CD4-positive, alpha-beta T cell treated with Interleukin-6 for 4 hours (primary cell): ENCODE measurements at places on chromosomes 3 and 15.

DNA sequence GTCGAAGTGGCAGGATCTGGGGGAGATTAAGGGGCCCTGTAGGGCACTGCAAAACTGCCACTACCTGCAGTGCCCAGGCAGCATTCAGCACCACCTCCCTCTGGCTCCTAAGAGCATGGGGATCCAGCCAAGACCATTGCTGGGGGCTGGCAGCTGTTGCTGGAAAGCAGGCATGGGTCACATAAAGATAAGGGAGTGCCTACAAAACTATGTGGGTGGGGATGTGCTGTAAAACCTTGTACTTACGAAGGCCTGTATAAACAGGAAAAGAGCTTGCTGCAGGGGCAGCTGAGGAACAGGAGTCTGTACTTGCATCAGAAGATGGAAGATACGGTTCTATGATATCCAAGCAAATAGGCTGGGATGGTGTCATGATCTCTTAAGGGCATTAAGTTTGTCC lies 27.1 kb downstream of the IL20RB start:
- no peak for DNase-seq

GRCh38 chr3:140715035-140715434 lies 37.2 kb downstream of the TRIM42 start:
- no peak for DNase-seq

DNA sequence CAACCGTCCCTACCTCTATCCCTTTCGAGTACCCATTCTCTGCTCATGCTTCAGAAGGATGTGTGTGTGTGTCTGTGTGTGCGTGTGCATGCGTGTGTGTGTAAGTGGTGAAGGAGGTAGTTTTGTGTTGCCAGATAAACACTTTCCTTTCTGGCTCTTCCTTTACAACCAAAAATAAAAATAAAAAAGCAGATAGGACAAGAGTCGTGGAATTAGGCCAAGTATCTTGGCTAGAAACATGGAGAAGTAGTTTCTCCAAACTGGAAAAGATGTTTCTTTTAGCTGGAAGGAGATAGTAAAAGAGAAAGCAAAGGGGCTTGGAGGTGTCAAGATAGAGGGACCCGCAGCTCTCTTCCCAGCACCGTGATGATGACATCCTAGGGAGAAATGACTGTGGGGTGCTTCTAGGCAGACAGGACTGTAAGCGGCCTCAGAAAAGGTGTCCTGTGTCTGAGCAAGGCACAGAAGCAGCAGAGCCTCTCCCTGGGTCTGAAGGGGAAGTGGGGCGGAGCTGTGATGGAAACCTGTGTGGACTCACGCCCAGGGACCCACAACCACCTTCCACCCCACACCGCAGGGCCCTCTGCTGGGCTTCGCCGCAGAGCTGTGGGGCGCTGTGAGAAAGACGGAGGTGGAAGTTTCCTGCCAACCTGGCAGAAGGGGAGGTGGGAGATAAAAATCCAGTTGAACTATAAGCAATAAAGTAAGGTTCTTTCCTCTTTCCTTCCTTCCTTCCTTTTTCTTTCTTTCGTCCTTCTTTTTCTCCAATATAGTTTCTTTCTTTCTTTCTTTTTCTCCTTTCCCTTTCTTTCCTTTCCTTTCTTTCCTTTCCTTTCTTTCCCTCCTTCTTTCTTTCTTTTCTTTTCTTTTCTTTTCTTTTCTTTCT lies 35.3 kb downstream of the MUC20 start:
- DNase-seq: no peak

- no peak for DNase-seq
These were observed 584.0 kb upstream of the LMCD1 start for GRCh38 chr3:7917443-7918151.

- DNase-seq: no peak
These were observed 90.3 kb downstream of the TMEM212 start for GRCh38 chr3:171933441-171933840.

- DNase-seq: peak; percentile 52
These were observed 11.9 kb downstream of the CX3CR1 start for GRCh38 chr3:39267631-39268548.

- DNase-seq: no peak
These were observed 129.4 kb downstream of the TMCC1 start for GRCh38 chr3:129764090-129764489.

GRCh38 chr3:184239708-184240107 lies 9.1 kb downstream of the ALG3 start:
- DNase-seq: no peak

DNA sequence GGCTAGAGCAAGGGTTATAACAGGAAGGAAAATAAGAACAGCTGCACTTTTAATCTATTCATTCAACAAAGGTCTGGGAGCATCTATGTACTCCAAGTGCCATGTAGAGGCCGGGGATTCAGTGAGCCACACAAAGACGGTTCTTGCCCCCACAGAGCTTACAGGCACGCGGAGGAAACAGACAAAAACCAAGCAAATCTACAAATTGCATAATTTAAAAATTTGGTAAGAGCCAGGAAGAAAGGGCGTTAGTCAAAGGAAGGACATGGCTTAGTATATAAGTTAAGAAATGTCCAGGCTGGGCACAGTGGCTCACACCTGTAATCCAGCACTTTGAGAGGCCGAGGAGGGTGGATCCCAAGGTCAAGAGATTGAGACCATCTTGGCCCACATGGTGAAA lies 10.4 kb upstream of the GREM1 start:
- DNase-seq: no peak

- no peak for DNase-seq
These were observed 90.8 kb downstream of the OXNAD1 start for GRCh38 chr3:16355828-16356227.
